Activated gamma-delta T cell treated with anti-CD3 and anti-CD28 coated beads, Interleukin-2, amount 50 U/mL, for 16 hours (primary cell): ENCODE measurements at places on chromosomes 12 and 14.

- no peak for DNase-seq
These were observed 20.0 kb downstream of the RBMS2 start for GRCh38 chr12:56541631-56542030.

DNA sequence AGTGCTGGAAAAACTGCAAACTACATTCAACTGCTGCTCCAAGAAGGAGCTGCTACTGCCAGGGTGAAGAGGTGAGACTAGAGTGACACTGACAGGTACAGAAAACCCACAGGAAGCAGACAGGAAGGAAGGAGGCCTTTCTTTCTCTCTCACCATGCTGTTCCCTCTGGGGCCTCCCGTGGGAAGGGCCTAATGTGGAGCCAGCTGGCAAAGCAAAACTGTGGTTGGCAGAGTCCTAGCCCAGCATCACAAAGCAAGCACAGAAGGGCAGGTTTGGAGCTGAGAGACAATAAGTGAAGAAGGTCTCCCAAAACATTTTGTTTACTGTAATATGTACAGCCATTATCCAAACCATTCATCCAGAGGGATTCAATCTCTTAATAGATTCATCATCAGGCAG lies 122.5 kb upstream of the MAX start:
- DNase-seq, result no peak

- no peak for DNase-seq
These were observed 55.6 kb downstream of the SMUG1 start for GRCh38 chr12:54132976-54133771.

GRCh38 chr12:106643000-106643399 lies 60.2 kb downstream of the RFX4 start:
- no peak for DNase-seq

GRCh38 chr12:12744546-12745305 lies 27.6 kb downstream of the CDKN1B start:
- DNase-seq, result no peak

DNA sequence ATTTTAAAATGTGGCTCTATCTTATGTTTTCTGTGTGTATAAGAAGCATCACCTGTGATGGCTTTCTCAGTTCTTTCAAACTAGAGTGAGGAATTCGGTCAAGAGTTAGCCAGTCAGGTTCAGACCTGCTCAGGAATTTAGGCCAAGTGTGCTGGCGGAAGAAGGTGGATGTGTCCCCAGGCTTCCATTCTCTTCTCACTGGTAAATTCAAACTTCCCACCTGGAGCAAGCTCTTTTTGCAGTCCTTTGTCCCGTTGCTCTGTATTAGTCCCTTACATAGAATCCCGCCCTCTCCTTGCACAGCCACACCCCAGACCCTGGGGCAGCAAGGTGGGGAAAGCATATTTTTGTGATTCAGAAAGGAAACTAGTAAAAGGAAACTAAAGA lies 124.7 kb upstream of the PWP1 start:
- no peak for DNase-seq

DNA sequence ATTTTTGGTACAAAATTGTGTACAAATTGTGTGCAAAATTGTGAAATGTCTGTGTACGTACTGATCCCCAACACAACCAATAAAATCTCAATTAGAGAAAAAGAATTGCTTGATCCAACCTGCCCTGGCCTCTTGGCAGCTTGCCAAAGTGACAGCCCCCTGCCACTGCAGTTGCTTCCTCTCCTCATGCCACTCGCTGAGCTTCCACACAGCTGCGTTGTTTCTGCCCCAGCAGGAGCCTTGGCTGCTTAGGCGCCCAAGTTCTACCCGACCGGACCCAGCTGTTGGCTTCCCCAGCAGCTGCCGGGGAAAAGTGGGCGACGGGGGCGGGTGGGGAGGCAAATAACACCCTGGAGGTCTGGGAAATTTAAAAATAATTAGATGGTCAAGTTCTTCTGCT lies 171.8 kb upstream of the ATF7IP start:
- no peak for DNase-seq

GRCh38 chr12:48815126-48816110 lies 2.9 kb upstream of the CACNB3 start:
- no peak for DNase-seq

GRCh38 chr12:25824734-25825133 lies 133.7 kb upstream of the RASSF8 start:
- DNase-seq, result no peak

DNA sequence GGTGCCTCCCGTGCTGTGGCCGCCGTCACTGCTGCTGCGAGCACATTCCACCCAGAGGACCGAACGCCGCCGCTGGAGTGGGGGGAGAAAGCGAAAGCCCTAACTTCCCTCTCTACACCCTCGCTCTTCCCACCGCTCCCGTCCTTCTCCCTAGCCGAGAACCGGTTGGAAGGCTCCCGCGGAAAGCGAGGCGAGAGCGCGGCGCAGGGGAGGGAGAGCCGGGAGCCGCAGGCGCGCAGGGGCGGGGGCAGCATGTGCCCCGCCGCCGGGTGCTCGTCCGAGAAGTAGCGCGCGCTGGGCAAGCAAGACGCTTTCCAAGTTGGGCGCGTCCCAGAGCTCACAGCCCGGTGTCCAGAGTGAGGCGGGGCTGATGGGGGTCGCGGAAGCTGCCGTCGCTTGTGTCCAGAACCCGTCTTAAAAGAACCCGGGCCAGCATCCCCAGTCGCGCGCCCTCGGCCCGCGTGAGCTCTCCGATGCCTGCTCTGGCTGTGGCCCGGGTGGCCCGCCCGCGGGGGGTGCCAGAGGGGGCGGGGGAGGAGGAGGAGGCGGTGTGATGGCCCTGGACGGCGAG lies at the start of gene TRHDE:
TSS of gene TRHDE (plus strand) at position 280 of the 571 bp plus-strand sequence. CDS start at position 554, 274 bp downstream.
- no peak for DNase-seq

- no peak for DNase-seq
These were observed 36.1 kb upstream of the PRICKLE1 start for GRCh38 chr12:42625611-42626010.

DNA sequence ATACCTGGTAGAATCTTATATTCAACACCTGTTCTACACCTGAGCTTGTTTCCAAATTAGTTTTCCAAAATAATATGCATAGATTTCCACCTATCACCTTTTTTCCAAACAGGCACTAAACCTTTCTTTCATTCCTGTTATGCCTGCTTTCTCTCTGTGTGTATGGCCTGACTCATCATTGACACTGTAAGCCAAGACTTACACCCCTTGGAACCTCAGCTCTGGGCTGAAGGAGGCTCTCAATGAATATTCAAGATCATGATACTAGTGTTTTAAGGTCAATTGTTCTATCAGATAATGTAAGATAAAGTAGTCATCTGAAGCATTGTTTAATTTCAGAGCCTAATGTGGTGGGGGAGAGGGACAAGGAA lies 1193.3 kb downstream of the FLRT2 start:
- no peak for DNase-seq

GRCh38 chr14:75434138-75434889 lies 6.5 kb downstream of the JDP2 start:
- DNase-seq, result no peak

GRCh38 chr12:116381744-116382685 lies 104.5 kb upstream of the MED13L start:
- no peak for DNase-seq

DNA sequence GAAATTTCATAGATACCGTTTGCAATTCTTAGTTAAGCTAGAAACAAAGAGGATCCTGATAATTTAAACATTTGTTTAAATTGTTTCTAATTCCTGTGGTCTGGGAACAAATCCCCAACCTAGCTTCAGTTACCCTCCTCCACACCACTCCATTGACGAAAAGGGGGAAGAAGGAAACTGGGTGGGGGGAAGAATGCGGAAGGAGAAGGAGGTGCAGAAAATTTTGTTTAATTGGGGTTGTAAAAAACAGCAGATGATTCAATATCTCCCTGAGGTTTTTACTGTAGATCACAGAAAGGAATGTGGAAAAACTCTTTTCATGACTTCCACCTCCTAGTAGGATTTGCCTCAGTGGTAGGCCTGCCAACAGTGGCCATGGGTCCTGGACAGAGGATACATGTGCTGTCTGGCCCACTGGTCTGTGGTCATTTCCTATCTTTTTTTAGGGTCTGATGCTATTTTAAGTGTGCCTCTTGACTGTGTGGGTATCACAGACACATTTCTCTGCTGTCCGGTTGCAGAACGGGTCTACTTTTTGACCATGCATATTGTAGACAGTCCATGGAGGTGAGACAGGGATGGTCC lies 122.9 kb upstream of the PCED1B start:
- no peak for DNase-seq

- DNase-seq, result no peak
These were observed 92.4 kb downstream of the PELI2 start for GRCh38 chr14:56210571-56210970.

- DNase-seq, result no peak
These were observed 74.8 kb upstream of the CLMN start for GRCh38 chr14:95394297-95395097.

- DNase-seq, result no peak
These were observed 5.1 kb upstream of the SMOC1 start for GRCh38 chr14:69873877-69874780.

GRCh38 chr12:57085999-57086492 lies 2.9 kb upstream of the NAB2 start:
- no peak for DNase-seq

GRCh38 chr12:26599096-26599695 lies 233.8 kb downstream of the ITPR2 start:
- no peak for DNase-seq

- DNase-seq, result no peak
These were observed 7.6 kb downstream of the TMTC2 start for GRCh38 chr12:82694276-82694675.

- no peak for DNase-seq
These were observed 29.2 kb downstream of the TMEM120B start for GRCh38 chr12:121741743-121742142.

- no peak for DNase-seq
These were observed 31.5 kb upstream of the BHLHE41 start for GRCh38 chr12:26156201-26156871.
